NCI-H460 (cell line): ENCODE measurements at places on chromosomes 11 and 22. TPM values are rescaled to one million over a fixed set of nuclear protein-coding genes. Genes with fewer than 3 reads are reported as not detected.

Gene BTG4
- 0.12 and 0.17 TPM in 2 replicates for total RNA-seq

Gene EXPH5
- 2.5 and 2.7 TPM in 2 replicates for total RNA-seq

Gene LGALS12
- not detected in 2 replicates for total RNA-seq

Gene HBD
- not detected in 2 replicates for total RNA-seq

DNA sequence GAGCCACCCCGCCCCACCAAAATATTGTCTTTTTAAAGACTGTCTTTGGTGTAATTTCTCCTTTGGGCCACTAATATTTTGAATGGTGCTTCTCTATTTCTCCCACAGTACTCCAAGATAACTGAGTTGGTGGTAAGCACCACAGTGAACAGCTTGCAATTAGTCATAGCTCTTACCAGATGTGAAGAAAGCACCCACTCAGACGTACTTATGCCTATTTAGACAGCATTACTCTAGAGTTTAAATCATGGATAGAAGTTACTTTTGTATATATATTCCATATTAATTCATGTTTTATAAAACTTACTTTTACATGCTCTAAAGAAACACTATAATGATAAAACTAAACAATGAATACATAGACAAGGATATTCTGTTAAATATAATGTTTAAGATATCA, 12.7 kb downstream of the ANO3 start:
- no peak for DNase-seq

- DNase-seq: no peak
Observed at GRCh38 chr22:45270095-45271020, 14.4 kb upstream of the UPK3A start.

- no peak for DNase-seq
Observed at GRCh38 chr22:22075382-22076163, 93.0 kb upstream of the TOP3B start.

- no peak for DNase-seq
Observed at GRCh38 chr11:110763249-110764011, 51.2 kb upstream of the ARHGAP20 start.

DNA sequence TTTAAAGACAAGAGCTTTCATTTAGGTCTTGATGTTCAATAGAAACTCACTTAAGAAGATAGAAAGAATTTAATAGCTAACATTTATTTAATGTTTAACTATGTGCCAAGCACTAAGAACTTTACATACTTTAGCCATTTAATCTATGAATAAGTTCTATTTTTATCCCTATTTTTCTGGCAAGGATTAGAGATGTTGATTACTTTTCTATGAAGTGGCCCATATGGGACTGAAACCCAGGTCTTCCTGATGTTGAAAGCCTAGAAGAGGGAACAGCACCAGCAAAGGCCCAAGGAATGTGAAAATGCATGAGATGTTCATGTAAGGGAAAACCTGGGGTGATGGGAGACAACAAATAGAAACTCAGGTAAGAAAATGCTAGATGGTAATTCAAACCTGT, 15.4 kb upstream of the TBCEL start:
- no peak for DNase-seq

DNA sequence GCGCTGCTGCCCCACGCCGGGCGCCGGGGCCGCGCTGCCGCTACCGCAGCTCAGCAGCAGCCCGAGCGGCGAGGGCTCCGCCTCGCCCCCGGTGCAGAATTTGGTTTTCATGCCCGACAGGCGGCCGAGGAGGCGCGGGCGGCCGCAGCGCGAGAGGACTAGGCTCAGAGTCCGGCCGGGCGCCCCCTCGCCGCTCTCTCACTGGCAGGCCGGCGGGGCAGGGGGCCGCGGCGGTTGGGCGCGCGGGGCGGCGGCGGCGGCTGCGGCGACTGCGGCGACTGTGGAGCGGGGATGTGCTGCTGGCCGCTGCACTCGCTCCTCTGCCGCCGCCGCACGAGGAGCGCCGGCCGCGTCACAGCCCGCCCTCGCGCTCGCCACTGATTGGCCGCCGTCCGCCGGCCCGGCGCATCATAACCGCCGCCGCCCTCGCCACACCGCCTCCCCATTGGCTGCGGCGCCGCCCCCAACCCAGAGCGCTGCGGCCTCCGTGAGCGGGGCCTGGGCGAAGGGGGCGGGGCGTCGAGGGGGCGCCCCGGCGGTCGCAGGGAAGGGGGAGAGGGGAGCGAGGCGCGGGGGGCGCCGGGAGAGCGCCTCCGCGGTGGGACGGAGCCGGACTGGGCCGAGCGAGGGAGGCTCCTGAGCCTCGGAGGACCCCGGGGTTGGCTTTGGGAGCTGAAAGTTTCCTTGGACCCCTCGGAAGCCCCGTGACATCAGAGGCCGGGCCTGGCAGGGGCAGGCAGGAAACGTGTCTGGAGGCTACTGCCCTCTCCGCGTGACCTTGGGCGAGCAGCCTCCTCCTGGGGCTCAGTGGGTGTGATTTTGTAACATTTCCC, at the start of gene CHKA:
Gene CHKA, minus strand, starts transcription at position 322 of the 833 bp plus-strand sequence. Its CDS starts 211 bp downstream, at position 111.
- DNase-seq: peak; percentile 81

DNA sequence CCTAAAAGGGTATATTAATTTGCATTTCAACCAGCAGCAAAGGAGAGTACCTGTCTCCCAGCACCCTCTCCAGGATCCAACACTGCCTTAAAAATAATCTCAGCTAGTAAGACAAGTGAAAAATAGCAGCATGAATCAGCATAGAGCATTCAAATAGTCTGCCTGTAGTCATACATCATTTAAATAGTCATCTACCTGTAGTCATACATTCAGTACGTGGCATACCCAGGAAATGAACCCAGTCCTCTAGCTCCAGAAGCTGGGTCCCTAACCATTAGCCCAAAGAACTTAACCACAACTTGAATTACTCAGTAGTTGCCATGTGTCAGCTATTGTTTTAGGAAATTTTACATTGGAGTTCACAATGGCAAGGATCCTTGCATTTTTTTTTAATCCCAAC, 9.3 kb downstream of the TENM4 start:
- no peak for DNase-seq

GRCh38 chr11:50214376-50214775, 181.7 kb downstream of the OR4C45 start:
- DNase-seq: no peak

DNA sequence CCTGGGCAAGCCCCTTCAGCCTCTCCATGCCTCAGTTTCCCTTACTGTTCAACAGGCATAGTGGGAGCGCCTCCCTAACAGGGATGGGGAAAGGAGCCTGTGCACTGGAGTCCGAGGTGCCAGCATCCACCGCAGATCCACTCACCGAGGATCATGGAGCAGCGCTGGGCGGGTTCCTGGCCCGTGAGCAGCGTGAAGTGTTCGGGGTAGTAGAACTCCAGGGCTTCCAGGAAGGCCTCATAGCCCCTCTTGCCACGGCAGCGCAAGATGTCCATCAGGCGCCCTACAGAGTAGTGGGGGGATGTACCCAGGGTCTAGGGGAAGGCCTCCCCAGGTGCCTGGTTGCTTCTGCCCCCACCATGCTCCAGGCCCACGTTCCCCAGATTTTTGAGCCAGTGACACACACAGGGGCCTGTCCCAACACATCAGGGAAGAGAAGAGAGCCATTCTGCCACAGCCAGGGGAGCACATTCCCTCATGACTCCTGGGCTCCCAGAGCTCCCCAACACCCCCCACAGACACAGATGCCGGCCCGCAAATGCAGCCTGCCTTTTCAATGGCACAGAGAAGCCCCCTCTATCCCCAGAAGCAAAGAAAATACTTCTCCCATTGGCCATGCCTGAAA, 1.3 kb downstream of the CARD10 start:
- DNase-seq: no peak

- DNase-seq: no peak
Observed at GRCh38 chr11:77051511-77051910, 15.3 kb upstream of the CAPN5 start.

DNA sequence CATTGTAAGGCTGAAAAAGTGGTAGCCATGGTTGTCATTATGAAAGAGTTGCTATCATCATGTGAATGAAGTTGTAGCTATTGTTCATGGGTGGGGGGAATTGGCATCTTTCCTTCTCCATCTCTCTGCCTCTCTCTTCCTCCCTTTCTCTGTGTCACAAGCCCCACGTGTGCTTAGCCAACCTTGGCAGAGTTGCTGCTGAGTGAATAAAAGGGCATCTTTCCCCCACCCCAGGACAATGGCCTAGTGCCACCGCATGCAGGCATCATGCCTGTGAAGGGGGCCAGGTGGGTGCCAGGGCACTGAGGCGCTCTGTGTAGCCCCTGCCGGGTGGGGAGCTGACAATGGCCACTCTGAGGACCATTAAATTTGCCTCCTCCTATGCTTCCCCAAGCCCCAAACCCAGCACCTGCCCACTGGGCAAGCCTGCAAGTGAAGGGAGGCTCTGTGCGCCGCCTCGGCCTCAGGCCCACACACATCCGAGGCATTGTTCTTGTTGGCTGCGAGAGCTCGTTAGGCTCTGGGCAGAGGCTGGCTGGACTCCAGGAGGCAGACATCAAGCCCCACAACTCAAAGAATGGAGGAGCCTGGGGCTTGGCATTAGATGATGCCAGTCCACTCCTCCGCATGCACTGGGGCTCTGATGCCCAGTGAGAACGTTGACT, 103.9 kb downstream of the SEZ6L start:
- no peak for DNase-seq

- no peak for DNase-seq
Observed at GRCh38 chr11:96506953-96507354, 117.1 kb downstream of the JRKL start.

GRCh38 chr11:111259896-111260295, 14.4 kb downstream of the POU2AF2 start:
- DNase-seq: no peak
